Melanocyte of skin (primary cell): ENCODE measurements at places on chromosomes 1 and 21. TPM values are rescaled to one million over a fixed set of nuclear protein-coding genes. Genes with fewer than 3 reads are reported as not detected.

The DMRTA2 gene
- total RNA-seq, result not detected in 2 replicates

The FCRLA gene
- total RNA-seq, result 78.5 and 243 TPM in 2 replicates

The MARK1 gene
- 1.7 and 4.0 TPM in 2 replicates for total RNA-seq

The NEXN gene
- total RNA-seq, result 0.34 and 0.73 TPM in 2 replicates

The TSPAN1 gene
- not detected in 2 replicates for total RNA-seq

The NCF2 gene
- total RNA-seq, result 0.15 TPM in 1 of 2 replicates, not detected in the other

The AMPD1 gene
- not detected in 2 replicates for total RNA-seq
